ENCODE measurements at places on chromosomes 7 and 10.

GRCh38 chr10:14727465-14727864 lies 47.2 kb downstream of the FAM107B start:
- no peak for DNase-seq

GRCh38 chr7:80895056-80895455 lies 23.8 kb downstream of the SEMA3C start:
- no peak for DNase-seq

DNA sequence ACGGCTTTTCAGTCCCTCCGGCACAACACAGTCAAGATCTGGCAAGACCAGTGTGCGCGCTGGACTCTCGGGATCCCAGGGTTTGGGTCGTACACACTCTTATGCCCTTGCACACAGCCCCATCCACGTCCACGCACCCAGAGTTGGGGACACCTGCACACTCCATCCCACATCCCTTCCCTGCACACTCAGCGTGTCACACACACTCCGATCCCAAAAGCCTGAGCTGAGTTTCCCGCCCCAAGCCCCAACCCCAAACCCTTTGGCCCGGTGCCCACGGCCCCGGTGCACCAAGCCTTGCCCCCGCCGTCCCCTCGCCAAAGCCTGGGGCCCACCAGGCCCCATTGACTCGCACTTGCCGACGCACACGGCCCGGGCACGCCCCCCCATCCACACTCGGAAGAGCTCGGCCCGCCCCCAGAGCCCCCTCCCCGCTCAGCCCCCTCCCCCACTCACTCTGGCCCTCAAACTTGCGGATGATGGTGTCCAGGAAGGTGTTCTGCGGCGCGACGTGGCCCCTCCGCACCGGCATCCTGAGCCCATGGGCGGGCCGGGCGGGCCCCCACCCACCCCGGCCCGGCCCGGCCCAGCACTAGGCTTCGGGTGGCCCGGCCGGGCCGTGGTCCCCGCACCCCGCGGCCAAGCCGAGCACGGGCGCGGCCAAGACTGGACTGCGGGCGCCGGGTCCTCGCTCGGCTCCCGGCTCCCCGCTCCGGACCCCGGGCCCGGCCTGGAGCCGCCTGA lies 567 bp downstream of the KCNH2 start:
- DNase-seq: no peak

DNA sequence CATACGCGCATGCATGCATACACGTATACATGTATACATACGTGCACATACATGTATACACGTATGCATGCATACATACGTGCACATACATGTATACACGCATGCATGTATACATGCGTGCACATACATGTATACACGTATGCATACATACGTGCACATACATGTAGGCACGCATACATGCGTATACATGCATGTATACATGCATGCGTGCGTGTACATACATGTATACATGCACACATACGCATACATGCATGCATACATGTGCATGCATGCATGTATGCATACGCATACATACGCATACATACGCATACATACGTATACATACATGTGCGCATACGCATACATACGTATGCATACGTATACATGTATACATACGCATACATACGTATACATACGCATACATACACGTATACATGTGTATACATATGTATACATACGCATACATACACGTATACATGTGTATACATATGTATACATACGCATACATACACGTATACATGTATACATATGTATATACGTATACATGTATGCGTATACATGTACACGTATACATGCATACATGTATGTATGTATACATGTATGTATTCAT lies 19.0 kb upstream of the MTURN start:
- no peak for DNase-seq

GRCh38 chr10:62354916-62355315 lies 19.3 kb upstream of the ZNF365 start:
- no peak for DNase-seq

DNA sequence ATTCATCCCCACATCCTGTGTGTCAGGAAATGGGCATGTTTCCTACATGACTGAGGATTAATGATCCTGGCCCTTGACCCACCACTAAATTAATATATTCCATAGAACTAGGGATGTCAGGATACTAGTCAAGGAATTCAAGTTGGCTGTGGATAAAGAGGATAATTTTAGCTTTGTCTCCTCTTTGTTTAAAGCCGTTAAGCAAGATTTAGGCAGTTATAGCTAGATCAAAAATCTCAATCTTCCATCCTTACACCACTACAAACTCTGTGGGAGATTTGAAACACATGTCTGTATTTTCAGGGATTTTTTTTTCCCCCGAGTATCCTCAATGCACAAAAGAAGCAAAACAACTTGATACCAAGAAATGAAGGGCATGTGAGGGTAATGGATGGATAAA lies 417.1 kb downstream of the MAGI2 start:
- DNase-seq: no peak

- no peak for DNase-seq
Measured at GRCh38 chr7:45570797-45571196, 3.4 kb upstream of the ADCY1 start.

GRCh38 chr7:104791080-104791479 lies 222.9 kb upstream of the KMT2E start:
- no peak for DNase-seq

DNA sequence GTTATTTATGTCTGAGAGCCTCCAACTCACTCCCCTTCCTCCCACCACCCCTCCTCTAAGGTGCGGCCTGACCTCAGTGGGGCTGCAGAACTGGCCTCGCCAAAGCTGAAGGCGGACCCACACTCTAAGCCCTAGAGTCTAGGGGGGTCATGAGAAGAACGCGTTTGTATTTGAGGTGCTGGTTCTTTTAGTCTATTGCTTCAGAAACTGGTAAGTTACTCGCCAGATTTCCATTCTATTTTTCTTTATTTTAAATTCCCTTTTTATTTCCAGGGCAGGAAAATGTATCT lies 357.5 kb downstream of the DNAJB6 start:
- no peak for DNase-seq

DNA sequence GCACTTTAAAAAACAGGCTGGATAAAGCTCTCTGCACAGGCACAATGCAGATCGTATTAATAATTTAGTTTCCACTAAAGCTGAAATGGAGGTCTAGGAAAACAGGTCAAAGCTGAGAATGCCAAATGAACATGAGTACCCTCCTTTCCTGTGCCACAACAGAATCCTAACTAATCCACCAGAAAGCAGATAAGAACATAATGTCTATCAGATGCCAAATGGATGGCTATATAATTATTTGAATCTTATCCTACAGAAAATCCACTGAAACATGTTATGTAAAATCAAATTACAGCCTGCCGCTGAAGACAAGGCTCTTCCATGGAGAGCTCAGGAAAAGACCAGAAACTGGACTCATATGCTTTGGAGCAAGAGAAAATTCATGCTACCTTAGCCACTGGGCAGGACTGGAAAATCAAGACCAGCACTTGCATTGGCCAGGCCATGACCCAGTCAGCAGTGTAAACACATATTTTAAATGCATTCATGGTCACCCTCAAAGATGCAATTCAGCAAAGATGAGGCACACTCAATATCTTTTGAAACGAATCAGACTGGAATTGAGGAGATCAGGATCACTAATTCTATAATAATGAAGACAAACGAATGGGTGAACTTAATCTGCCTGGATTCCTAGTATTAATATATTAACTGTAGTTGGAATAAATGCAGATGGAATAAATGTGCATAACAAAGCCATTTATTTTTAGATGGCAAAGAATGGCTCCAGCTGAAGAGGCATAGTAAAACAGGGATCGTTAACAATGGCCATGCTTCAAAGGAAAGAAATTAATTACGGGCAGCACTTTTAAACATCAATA lies 13.2 kb downstream of the ANK3 start:
- DNase-seq: no peak

GRCh38 chr10:4334015-4334414 lies 492.0 kb upstream of the AKR1E2 start:
- DNase-seq: no peak

GRCh38 chr7:151062399-151063211 lies 3.2 kb downstream of the SLC4A2 start:
- no peak for DNase-seq

DNA sequence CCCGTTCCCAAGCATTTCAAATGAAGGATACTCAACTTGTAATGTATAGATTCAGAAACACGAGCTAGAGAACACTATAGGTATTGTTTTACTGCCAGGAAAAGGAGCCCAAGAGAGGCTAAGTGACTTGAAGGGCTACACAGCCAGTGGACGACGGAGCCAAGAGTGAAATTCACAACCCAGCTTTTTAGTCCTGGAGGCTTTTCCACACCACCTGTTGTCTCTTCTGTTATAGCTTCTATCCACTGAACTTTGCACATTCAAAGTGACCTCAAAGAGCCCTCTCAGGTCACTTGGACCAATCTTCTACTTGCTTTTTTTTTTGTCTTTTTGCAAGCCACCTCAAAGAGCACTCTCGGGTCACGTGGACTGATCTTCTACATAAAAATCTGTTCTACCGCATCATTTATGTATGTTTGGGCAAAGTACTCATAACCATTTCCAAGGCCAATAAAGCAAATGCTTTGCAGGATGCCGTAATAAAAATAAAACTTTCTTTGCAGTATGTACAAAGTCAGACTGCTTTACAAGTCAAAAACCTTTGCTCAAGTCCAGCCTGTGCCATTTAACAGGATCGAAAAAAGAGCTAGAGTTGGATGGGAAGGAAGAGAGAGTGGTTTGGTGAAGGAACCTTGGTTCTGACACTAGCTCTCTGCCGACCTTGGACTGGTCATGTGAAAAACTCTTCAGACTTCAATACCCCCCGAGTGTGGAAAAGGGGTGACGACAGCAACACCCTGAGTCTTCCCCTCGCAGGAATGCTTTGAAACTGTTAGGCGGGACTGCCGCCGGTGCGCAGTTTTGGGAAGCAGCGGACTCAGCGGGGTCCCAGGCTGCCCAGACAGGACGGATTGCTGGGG lies 821 bp downstream of the SLC35B4 start:
- no peak for DNase-seq

- DNase-seq: no peak
Measured at GRCh38 chr10:486206-486605, 203.3 kb downstream of the DIP2C start.

DNA sequence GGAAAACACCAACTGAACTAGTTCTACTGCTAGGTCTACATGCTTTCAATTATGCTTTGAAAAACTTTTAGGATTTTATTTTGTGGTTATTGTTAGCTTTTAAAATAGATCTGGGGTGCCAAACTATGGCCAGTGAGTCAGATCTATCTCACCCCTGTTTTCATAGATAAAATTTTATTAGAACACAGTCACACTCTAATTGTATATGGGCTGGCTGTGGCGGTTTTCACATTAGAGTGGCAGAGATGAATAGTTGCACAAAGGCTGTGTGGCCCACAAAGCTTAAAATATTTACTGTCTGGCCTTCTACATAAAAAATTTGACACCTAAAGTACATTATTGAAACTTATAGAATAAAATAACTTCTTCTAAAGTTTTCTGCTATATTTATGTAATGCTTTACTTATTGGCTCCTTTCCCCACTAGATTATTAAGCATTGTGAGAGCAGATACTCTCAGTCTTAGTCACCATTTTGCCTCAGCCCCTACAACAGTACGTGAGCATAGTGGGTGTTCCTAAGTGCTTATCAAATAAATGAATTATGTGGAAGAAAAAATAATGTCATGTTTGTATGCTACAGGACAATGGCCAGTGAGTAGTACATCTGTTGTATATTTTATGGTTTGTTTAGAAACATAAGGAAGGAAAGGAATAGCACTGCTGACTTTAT lies 5.4 kb upstream of the SUV39H2 start:
- DNase-seq: no peak

DNA sequence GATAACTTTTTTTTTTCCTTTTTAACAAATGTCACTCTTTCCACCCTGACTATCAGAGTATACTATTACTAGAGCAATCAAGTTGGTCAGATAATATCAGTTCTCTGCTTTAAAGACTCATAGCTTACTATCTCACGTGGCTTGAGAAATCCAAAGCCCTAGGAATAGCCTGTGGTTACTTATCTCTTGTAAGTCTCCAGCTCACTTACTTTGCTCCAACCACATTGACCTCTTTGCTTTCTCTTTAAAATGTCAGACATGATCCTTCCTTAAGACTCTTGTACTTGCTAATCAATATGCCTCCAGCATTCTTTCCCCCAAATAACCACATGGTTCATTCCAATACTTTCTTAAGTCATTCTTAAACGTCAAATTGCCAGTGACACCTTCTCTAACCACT lies 1292.2 kb downstream of the REEP3 start:
- no peak for DNase-seq

- DNase-seq: no peak
Measured at GRCh38 chr7:91343420-91343960, 79.3 kb downstream of the FZD1 start.

DNA sequence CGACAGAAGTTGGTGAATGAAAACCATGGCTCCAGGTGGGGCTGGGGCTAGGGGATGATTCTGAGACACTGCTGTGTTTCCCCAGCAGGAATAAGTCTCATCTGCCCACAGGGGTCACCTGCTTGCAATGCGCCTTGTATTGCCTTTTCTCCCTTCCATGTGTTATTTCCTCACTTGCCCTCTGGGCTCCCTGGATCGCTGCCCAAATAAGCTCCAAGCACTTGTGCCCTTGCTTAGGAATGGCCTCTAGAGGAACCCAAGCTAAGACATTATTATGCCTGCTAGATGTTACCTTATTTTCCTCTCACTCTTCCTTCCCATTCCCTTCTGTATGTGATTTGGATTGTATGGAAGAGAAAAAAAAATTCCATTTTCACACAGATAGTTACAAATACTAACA lies 24.8 kb upstream of the PLPP4 start:
- DNase-seq: no peak

GRCh38 chr10:104613406-104613805 lies 27.7 kb upstream of the SORCS3 start:
- DNase-seq: no peak

DNA sequence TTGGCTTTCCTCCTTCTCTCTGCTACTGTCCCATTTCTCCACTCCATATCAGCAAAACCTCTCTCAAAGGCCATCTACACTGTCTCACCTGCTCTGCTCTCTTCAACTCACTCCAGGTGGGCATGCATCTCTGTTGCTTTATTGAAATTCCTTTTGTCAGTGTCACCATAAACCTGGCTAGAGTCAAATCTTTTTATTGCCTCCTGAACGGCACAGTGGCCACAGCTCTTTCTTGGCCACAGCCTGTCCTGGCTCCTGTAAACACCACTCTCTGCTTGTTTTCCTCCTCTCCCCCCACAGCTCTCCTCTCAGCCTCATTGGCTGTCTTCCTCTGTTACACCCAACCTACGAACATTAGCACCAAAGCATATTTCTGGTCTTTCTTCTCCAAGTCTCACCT lies 31.1 kb upstream of the TMEM273 start:
- DNase-seq: no peak

- DNase-seq: no peak
Measured at GRCh38 chr10:78448994-78449418, 415.3 kb downstream of the RPS24 start.

- no peak for DNase-seq
Measured at GRCh38 chr10:131788386-131788785, 112.4 kb upstream of the PPP2R2D start.

DNA sequence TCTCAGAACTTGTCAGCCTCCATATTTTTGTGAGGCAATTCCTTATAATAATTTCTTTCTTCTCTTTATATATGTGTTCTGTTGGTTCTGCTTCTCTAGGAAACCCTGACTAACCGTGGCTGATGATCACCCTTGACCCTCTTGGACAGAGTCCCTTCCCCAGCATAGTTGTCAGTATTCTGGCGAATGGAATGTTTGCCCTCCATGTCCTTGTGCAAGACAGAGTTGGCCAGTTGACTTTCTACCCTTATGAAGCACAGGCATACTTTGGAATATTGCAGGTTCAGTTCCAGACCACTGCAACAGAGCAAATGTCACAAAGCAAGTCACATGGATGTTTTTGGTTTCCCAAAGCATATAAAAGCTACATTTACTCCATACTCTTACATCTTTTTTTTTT lies 297.7 kb upstream of the SHH start:
- no peak for DNase-seq

- DNase-seq: no peak
Measured at GRCh38 chr7:90839316-90839715, 243.2 kb downstream of the CDK14 start.

Data from stimulated activated CD8-positive, alpha-beta memory T cell treated with anti-CD3 and anti-CD28 coated beads, Interleukin-4, amount 100 ng/mL, for 1 hour (primary cell).